ENCODE measurements at places on chromosomes 3 and 15.

DNA sequence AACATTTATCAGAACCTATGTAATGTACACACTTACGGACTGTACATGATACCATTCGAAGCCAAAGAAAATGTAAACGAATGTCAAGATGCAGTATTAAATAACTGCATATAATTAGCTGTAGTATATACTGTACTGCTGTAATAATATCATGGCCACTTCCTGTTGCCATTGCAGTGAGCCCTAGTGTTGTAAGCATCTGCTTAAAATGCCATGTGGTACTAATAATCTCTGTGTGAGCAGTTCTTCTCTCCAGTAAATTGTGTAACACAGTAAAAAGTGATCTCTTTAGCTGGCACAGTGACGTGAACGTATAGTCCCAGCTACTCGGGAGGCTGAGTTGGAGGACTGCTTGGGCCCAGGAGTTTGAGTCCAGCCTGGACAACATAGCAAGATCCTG is 8.6 kb downstream of the SPG11 start:
- no peak for DNase-seq

- no peak for DNase-seq
Measured at GRCh38 chr15:69000725-69001503, 13.6 kb upstream of the NOX5 start.

GRCh38 chr15:67100124-67100791 is 34.9 kb downstream of the SMAD3 start:
- no peak for DNase-seq

GRCh38 chr3:69182588-69183316 is 60.4 kb upstream of the LMOD3 start:
- DNase-seq: no peak

- peak; percentile 58 for DNase-seq
Measured at GRCh38 chr15:55289746-55290527, at the start of gene RAB27A. TSS of gene RAB27A (minus strand) at chr15:55289813. CDS start at chr15:55234934, 54,879 bp downstream.

- DNase-seq: no peak
Measured at GRCh38 chr3:102750322-102750721, 315.5 kb downstream of the ZPLD1 start.

GRCh38 chr15:68419301-68420175 is 12.4 kb downstream of the ITGA11 start:
- no peak for DNase-seq

DNA sequence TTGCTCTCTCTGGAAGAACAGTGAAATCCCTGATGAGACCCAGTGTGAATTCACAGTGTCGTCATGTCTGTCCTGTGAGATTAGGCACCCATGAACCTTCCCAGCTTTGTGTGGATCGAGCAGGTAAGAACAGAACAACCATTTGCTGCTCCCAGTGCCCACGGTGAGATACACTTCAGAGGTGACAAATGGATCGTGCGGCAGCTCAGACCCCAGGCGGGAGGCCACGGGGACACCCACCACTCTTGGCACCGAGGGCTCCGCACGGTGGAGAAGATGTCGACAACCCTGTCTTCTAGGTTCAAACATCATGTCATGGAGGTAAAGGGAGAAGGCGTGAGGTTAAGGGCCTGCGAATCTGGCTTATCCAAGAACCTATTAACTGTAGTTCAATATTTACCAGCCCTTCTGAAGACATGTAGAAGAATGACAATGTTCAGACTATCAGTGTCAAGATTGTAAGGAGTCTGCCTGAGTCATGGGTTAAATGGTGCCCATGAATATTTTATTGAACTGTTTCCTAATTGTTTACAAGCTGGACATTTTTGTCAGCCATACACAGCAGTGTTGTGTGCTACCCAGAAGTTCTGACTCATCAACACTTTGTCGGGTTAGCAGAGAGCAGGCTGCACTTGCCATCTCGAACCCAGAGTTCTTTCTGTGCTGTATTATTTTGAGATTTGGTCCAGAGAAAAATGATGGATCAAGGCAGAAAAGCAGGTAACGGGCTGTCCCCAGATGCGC is 15.5 kb upstream of the PCSK6 start:
- DNase-seq: no peak

DNA sequence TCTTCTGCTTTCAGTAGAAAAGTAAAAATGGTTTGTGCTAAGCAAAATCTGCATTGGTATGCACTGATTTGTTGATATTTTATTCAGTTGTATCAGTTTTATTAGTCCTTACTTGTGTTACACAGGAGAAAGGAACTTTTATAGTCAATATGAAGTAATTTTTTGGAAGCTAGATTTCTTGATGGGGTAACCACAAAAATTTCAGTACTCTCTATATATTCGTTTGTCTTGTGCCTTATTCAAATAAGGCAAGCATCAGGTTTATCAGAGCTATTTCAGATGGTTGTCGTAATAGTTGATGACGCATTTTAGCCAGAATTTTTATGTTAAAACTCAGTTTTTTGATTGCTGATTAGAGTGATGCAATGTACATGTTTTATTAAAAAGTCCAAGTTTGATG is 50.7 kb upstream of the NIPA1 start:
- no peak for DNase-seq

DNA sequence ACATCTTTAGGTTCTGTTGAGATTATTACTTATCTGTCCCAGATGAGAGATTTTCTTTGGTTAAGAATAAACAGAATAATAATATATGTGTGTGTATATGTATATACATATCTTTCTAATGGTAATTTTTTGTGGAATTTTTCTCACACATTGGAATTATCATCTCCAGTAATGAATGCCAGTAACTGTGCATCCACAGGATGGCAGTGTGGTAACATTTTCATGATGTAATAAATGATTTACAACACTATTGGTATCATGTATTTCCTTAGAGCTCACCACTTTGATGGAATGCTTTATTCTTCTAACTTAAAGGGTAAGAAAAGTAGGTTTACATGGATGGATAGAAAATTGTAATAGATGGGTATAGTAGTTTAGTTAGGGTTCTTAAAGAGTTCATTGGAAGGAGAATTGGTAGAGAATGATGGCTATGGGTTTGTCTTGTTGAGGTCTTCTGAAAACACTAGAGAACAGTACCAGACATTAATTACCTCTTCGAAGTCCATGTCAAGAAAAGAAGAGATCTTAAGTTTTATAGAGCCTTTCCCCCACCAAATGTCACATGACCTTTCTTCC is 78.1 kb downstream of the STT3B start:
- DNase-seq: no peak

GRCh38 chr3:52856666-52857065 is 21.8 kb upstream of the MUSTN1 start:
- DNase-seq: no peak

DNA sequence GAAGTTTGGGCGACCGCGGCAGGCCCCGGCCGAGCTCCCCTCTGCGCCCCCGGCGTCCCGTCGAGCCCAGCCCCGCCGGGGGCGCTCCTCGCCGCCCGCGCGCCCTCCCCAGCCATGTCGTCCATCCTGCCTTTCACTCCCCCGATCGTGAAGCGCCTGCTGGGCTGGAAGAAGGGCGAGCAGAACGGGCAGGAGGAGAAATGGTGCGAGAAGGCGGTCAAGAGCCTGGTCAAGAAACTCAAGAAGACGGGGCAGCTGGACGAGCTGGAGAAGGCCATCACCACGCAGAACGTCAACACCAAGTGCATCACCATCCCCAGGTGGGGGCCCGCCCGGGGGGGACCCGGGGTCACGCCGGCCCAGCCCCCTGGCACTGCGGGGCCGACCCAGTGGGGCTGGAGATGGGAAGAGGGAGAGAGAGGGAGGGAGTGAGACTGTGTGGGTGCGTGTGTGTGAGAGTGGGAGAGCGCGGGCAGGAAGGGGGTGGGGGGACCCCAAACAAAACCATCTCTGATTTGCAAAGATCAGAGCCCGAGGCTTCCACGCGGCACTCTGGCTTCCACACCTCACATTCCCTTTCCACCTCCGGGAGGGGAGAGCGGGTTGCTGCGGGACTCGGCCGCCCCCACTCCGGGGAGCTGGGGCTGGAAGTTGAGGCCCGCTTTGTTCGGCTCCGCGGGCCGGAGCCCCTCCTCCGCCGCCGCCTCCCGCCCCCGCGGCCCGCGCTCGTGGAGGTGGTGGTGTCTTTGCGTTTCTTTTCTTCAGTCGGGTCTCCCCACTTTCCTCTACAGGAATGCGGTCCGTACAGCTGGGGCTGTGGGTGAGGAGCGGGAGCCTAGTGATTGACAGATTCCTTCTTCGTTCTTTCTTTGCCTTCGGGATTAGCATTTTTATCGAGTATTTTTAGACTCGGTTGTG is 898 bp downstream of the SMAD3 start:
- no peak for DNase-seq

- no peak for DNase-seq
Measured at GRCh38 chr15:66729331-66729951, 27.4 kb downstream of the SMAD6 start.

DNA sequence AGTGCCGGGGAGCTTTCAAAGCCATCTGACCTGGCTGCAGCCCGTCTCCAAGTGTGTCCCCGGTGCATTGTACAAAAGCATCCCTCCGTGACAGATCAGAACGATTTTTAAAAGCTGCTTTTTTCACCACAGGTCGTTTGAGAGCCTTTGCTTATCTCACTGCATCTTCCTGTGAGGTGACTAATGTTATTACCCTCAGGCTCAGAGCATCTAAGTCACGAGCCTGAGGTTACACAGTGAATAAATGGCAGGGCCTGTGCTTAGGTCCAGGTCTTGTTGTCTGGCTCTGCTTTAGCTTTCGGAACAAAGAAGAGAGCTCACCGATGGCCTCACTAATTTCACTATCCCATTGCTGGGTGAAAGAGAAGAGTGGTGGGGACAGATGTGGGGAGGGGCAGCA is 83.3 kb downstream of the SEC22A start:
- DNase-seq: no peak

DNA sequence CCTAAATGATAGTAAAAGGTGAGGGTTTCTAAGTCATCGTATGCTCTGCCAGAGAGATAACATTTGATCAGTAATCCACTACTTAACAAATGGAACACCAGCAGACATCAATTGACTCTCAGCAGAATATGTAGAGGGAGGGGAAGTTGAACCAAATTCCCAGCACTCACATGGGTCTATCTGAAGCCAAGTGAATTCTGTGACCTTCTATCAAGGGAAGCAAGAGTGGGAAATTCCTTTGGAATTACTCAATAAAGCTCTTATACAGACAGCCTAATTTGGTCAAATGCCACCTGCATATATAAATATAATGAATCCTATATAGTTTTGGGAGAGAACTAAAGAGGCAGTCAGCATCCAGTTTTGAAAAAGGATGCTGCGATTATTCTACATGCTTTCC is 15.8 kb upstream of the KCNMB2 start:
- DNase-seq: no peak

DNA sequence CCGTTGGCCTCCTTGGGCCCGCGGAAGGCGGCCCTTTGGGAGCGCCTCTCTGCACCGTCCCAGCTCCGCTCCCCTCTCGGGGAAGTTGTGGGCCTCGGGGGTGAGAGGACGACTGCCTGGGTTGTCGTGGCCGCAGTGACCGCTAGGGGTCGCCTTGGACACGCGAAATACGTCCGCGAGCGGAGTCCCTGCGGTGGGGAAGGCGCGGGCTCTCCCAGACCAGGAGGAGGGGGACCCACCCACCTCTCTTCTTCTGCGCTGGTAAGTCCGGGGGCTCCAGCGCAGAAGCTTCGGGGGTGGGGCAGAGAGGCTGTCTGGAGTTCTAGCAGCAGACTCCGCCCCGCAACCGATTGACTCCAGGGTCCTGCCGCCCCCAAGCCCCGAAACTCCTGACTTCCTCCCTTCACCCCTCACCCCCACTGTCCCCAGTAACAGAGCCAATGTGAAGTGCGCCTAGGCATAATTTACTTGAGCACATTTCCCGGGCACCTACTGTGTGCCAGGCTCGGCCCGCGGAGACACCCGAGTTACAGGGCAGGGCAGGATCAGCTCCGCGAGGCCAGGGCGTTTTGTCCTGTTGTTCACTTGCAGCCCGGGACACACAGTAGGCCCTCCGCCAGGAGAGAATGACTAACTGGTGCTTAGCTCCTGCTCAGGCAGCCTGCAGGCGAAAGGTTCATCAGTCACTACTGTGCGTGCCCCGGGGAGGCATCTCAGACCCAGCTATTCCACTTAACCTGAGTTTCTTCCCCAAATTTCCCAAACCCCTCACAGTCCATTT is 32.8 kb downstream of the DNASE1L3 start:
- peak; percentile 89 for DNase-seq

DNA sequence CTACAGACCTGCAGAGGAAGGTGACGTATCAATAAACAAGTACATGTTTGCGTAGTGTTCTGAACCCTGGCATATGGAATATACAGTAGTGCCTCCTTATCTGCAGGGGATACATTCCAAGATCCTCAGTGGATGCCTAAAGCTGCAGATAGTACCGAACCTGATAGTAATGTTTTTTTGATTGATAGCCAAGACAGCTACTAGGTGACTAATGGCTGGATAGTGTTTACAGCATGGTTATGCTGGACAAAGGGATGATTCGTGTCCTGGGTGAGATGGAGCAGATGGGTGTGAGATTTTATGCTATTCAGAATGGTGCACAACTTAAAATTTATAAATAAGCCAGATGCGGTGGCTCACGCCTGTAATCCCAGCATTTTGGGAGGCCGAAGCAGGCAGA is 55.8 kb upstream of the IGF2BP2 start:
- no peak for DNase-seq

DNA sequence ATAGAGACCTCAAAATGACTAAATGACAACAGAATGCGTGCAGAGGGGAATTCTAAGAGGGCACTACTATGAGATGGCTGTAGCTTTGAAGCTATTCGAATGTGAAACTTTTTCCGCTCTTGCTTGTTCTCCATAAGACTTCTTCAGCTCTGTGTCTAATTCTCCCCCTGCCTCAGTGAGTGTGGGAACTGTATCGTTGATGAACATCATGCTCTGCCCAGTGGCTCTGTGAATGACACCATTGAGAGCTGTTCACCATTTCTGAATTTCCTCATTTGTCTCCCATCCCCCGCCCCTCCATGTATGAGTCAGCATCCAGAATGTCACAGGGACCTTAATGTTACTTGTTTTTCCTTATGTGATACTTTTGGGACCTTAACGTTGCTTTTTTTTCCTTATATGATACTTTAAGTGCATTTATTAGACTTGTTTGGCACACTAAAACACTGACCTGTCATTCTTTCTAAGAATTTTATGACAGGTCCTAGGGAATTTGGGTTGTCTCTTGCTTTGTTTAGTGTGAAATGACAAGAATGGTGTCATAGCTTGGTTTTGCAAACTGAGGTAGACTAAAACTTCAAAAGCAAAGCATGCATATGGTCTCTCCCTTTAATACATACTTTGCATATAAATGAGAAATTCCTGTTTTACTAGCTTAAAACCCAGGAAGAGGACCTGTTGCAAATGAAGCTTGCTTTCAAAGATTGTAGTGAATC is 99.6 kb downstream of the FNDC3B start:
- DNase-seq: no peak

DNA sequence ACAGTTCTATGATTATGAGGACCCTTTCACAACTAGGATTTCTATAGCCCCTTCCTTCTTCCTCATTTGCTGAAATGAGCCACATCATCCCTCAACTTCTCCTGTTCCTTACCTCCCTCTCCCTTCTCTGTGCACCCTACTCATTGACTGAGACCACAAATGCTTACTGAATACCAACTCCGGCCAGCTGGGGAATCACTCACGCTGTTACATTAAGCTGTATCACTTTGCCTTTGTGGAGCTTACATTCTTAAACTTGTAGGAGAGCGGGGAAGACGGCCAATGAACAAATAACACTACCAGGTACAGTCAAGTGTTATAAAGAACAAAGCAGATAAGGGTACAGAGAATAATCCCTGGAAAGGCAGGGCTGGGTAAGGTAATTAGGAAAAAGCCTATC is 5.7 kb downstream of the SUCLG2 start:
- no peak for DNase-seq

All from stimulated activated CD8-positive, alpha-beta memory T cell treated with anti-CD3 and anti-CD28 coated beads, Interleukin-7, amount 100 ng/mL, for 24 hours (primary cell).